ENCODE measurements at places on chromosomes 16 and 17.
A peak's percentile ranks its signal among the peaks of the same experiment; 100 is the strongest.

DNA sequence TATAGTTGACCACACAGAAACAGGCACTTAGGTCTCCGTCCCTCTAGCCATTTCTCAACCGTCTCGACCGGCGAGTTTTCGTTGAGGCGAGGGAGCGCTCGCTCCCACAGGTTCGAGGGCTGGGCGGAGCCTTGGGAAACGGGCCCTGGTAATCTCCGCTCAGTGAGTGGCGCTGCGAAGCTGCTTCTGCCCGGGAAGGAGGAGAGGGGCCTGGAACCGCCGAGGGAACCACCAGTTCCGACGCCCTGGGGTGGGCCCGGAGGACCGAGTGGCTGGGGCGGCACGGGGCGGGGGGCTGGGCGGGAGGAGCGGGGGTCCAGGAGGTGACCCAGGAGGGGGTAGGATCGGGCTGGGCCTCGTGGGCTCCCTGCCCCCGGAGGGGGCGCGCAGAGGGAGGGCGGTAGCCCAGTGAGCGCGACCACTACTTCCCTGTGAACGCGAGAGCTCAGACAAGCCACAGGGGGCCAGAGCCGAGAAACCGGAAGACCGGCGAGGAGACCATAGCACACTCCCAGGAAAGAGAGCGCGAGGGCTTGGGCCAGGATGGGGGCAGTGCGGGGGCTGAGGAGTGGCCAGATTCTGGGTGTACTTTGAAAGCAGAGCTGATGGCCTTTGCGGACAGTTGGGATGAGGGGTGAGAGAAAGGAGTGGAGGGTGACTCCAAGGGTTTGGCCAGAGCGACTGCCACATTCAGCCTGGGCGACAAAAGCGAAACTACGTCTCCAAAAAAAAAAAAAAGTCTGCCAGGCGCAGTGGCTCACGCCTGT lies 29.9 kb upstream of the ARL4D start:
- H3K27me3 ChIP-seq: no peaks in the 10 kb centered on the region
- H3K27ac ChIP-seq: peak overlapping the region; percentile 95
- DNase-seq: peak; percentile 50
- peak overlapping the region; percentile 48 for H3K4me3 ChIP-seq

DNA sequence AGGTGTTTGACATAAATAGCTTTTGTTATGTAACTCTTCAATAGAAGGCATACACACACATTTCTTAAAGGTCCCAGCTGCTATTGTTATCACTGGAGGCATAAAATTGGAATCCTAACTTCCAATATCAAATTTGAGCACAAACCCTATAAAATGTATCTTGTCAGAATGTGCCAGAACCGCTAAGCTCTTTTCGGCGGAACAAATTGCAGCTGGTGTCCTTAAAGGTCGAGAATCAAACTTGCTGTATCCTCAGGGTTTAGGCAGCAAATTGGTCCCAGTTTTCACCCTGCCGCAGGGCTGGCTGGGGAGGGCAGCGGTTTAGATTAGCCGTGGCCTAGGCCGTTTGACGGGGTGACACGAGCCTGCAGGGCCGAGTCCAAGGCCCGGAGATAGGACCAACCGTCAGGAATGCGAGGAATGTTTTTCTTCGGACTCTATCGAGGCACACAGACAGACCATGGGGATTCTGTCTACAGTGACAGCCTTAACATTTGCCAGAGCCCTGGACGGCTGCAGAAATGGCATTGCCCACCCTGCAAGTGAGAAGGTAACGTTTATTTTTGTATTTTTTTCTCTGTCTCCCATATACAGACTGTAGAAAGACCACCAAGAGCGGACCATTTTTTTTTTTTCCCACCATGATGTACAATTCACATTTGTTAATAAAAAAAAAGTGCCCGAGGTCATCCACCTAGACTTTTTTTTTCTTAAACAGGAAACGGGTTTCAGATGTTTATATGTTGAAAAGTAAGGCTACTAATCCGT lies 297.1 kb downstream of the IRF8 start:
- H3K36me3 ChIP-seq: no peaks in the 10 kb centered on the region
- H3K27me3 ChIP-seq: peaks cover 100% of the 10 kb centered on the region
- DNase-seq: no peak
- H3K4me3 ChIP-seq: no peak overlapping the region

DNA sequence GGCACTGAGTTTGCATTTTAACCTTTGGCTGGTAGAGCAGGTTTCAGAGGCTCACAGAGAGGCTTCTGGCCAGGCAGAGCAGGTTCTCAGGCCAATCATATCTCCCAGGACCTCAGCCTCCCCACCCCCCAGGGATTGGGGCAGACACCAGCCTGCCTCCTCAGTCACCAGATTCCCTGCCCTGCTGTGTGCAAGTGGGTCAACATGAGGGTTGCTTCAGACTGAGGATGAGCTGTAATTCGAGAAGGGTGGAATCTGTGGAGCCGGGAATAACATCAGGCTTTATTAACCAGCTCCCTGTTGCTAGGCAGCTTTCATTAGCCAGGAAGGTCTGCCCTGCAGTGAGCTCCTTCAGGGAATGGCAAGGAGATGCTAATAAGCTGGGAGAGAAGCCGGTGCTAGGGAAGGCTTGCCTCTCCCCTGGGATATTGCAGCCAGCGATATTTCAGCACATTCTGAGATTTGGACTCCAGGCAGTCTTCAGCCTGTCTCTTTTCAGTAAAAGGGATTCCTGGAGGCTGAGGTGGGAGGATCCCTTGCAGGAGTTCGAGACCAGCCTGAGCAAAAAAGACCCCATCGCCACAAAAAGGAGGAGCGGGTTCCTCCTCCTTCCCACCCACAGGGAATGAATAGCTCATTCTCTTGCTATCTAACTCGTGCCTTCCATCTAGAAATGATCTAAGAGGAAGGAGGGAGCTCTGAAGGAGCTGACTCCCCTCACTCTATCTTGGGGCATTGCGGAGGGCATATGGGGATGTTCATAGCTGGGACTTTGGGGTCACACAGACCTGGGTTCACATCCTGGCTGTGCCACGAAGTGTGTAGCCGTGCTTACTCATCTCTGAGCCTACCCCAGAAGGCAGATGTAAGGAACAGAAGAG lies 10.7 kb downstream of the SGSM2 start:
- peaks cover 13% of the 10 kb centered on the region for H3K36me3 ChIP-seq
- no peaks in the 10 kb centered on the region for H3K27me3 ChIP-seq
- H3K4me3 ChIP-seq: no peak overlapping the region
- no peak for DNase-seq
- no peak overlapping the region for H3K27ac ChIP-seq

- no peaks in the 10 kb centered on the region for H3K4me1 ChIP-seq
- no peak overlapping the region for H3K4me3 ChIP-seq
- H3K36me3 ChIP-seq: no peaks in the 10 kb centered on the region
- H3K27me3 ChIP-seq: no peaks in the 10 kb centered on the region
- DNase-seq: no peak
- no peak overlapping the region for H3K27ac ChIP-seq
Observed at GRCh38 chr17:42878924-42879595, 21.5 kb upstream of the G6PC1 start.

DNA sequence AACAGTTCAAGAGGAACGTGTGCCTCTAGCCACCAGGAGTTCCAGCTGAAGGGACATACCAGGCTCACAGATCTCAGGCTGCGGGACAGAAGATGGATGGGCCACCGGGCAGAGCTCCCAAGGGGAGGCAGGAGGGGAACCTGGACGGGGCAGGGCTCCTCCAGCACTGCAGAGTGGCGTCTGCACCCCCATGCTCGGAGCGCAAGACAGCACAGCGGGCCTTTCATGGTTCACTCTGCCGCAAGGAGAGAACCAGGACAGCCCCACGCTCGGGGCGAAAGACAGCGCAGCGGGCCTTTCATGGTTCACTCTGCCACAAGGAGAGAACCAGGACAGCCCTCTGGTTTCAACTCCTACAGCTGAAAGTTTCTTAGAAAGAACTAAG lies 20.6 kb downstream of the SLC38A10 start:
- H3K27me3 ChIP-seq: no peaks in the 10 kb centered on the region
- H3K27ac ChIP-seq: no peak overlapping the region
- no peaks in the 10 kb centered on the region for H3K4me1 ChIP-seq

DNA sequence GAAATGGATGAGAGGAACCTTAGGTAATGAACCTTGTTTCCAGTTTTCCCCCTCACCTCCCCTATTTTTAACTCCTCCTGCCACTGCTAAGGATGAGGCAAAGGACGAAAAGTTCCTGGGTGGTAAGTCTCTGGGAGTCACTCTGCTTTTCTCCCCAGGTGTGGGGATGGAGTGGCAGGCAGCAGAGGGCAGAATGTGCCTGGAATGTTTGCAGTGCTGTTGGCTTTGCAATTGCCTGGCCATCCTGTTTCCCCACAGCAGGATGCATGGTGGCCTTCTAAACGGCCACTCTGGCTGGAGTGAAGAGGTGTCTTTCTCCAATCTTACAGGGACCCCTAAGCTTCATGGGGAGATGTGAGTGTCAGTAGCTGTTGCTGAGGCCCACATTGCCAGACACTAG lies 432.5 kb upstream of the ZFHX3 start:
- no peak overlapping the region for H3K4me3 ChIP-seq
- DNase-seq: no peak
- peaks cover 44% of the 10 kb centered on the region for H3K27me3 ChIP-seq
- H3K27ac ChIP-seq: no peak overlapping the region

- peaks cover 30% of the 10 kb centered on the region for H3K36me3 ChIP-seq
- DNase-seq: no peak
Observed at GRCh38 chr17:3003296-3004149, 59.9 kb downstream of the OR1D5 start.

DNA sequence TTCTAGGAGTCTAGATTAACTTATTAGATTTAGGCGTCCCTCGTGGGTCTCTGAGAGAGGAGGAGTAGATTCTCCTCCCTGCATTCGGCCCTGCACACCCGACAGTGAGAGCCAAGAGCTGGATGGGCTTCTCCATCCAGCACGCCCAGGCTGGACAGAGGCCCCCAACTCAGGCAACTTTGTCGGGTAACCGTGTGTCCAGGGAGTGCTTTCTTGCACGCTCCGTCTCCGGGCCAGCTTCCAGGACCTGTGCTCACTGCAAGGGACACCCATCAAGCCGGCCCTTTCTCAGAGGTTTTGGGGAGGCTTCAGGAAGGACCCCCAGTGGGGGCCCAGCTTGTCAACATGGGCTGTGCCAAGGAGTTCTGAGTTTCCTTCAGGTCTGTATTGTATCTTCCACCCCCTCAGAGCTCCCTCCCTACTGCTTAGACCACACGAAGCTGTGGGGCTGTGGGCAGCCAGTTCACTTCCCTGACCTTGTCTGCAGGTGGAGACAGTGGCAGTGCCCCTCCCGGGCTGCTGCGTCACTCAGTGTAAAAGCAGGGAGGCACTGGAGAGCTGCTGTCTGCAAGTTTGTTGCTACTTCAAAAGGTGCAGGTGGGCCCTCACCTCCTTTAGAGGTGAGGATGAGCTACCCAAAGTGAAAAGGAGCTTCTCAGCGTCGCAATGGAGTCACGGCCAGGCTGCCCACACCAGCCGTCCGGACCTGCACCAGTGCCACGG lies 24.0 kb upstream of the C16orf78 start:
- no peaks in the 10 kb centered on the region for H3K36me3 ChIP-seq
- H3K4me3 ChIP-seq: no peak overlapping the region
- H3K27ac ChIP-seq: no peak overlapping the region
- no peaks in the 10 kb centered on the region for H3K4me1 ChIP-seq
- peaks cover under 1% of the 10 kb centered on the region for H3K27me3 ChIP-seq

GRCh38 chr16:50695017-50696000 lies 1.9 kb downstream of the NOD2 start:
- no peak overlapping the region for H3K27ac ChIP-seq
- H3K4me1 ChIP-seq: peaks cover 18% of the 10 kb centered on the region
- H3K4me3 ChIP-seq: no peak overlapping the region
- no peaks in the 10 kb centered on the region for H3K36me3 ChIP-seq

GRCh38 chr17:3827124-3827773 lies 18.8 kb downstream of the NCBP3 start:
- no peak overlapping the region for H3K4me3 ChIP-seq
- peaks cover 26% of the 10 kb centered on the region for H3K36me3 ChIP-seq
- peak; percentile 58 for DNase-seq
- no peak overlapping the region for H3K27ac ChIP-seq
- no peaks in the 10 kb centered on the region for H3K27me3 ChIP-seq
- no peaks in the 10 kb centered on the region for H3K4me1 ChIP-seq

GRCh38 chr17:6642592-6642991 lies 1.7 kb downstream of the TXNDC17 start:
- no peak for DNase-seq
- no peak overlapping the region for H3K4me3 ChIP-seq
- no peak overlapping the region for H3K27ac ChIP-seq
- H3K4me1 ChIP-seq: peaks cover 29% of the 10 kb centered on the region
- H3K27me3 ChIP-seq: no peaks in the 10 kb centered on the region

GRCh38 chr17:72942579-72942978 lies 149.9 kb downstream of the SLC39A11 start:
- H3K27me3 ChIP-seq: no peaks in the 10 kb centered on the region
- H3K27ac ChIP-seq: no peak overlapping the region
- H3K4me3 ChIP-seq: no peak overlapping the region
- no peaks in the 10 kb centered on the region for H3K36me3 ChIP-seq
- no peaks in the 10 kb centered on the region for H3K4me1 ChIP-seq

DNA sequence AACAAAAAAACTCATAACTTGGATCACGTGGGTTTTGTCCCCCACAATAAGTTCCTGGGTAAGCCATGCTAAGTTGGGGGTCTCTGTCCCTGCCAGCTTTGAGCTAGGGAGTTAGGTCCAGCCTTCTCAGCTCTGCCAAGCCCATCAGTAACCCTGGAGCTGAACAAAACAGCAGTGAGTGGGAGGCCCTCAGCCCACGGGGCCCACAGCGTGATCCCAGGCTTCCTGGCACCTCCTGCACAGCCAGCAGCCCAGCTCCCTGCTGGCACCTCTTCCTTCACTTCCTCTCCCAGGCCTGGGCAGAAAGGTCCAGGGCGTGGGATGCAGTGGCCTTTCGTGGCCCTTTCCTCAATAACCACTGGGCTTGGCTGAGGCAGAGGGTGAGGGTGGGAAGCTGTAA lies 35.5 kb upstream of the CDC42EP4 start:
- H3K27me3 ChIP-seq: no peaks in the 10 kb centered on the region
- no peaks in the 10 kb centered on the region for H3K36me3 ChIP-seq
- no peak for DNase-seq
- H3K4me3 ChIP-seq: no peak overlapping the region

GRCh38 chr16:59988591-59988990 lies 1254.5 kb upstream of the GOT2 start:
- DNase-seq: no peak
- H3K27ac ChIP-seq: no peak overlapping the region
- no peaks in the 10 kb centered on the region for H3K36me3 ChIP-seq
- H3K27me3 ChIP-seq: no peaks in the 10 kb centered on the region

GRCh38 chr17:10210151-10210574 lies 11.8 kb upstream of the GAS7 start:
- no peak for DNase-seq
- H3K4me3 ChIP-seq: no peak overlapping the region
- no peaks in the 10 kb centered on the region for H3K36me3 ChIP-seq
- H3K27ac ChIP-seq: no peak overlapping the region

- H3K4me1 ChIP-seq: peaks cover 14% of the 10 kb centered on the region
- peak overlapping the region; percentile 84 for H3K27ac ChIP-seq
- H3K4me3 ChIP-seq: peak overlapping the region; percentile 98
- no peaks in the 10 kb centered on the region for H3K27me3 ChIP-seq
Observed at GRCh38 chr17:4796552-4796920, 572 bp downstream of the PSMB6 start.

- H3K36me3 ChIP-seq: no peaks in the 10 kb centered on the region
- H3K27me3 ChIP-seq: no peaks in the 10 kb centered on the region
- H3K27ac ChIP-seq: no peak overlapping the region
- no peak for DNase-seq
Observed at GRCh38 chr16:75402159-75402820, 31.0 kb downstream of the CFDP1 start.

GRCh38 chr17:78272181-78272913 lies 40.9 kb downstream of the TMEM235 start:
- H3K36me3 ChIP-seq: no peaks in the 10 kb centered on the region
- H3K27ac ChIP-seq: no peak overlapping the region
- DNase-seq: no peak

Data from HCT116 (cell line).